ENCODE measurements at places on chromosomes 4 and X.

GRCh38 chrX:120514236-120514635 is 45.1 kb upstream of the LAMP2 start:
- DNase-seq, result no peak

DNA sequence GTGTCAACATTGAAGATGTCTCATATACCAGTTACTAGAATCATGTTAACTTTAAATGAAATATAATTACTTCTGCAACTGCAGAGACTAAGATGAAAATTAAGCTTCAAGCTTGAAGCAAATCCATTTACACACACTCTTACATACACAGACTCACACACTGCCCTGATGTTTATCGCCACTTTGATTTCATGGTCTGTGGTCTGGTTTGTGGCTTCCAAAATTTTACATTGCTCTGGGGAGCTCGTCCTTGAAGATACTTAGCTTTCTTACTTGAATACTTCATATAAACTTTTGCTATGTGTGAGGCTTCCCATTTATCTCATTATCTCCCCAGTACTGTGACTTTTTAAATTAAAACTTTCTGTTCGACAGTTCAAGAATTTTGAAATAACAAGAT is 35.8 kb downstream of the ARHGEF38 start:
- DNase-seq, result no peak

DNA sequence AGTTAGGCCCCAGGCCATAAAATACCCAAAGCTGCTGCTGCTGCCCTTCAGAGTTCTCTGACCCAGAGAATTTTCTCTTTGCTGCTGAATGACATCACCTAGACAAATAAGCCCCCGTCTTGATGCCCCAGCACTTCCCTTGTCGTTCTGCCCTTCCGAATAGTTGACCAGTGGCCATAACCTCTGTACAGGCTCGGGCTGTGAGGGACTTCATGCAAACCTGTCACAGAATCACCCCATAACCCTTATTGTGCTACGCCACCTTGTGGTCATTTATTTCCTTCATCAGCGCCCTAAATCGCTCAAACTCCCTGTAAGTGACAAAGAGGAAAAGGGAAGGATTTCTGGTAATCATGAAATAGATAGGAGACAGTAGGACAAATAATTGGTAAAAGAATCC is 18.8 kb downstream of the SPACA5 start:
- no peak for DNase-seq

DNA sequence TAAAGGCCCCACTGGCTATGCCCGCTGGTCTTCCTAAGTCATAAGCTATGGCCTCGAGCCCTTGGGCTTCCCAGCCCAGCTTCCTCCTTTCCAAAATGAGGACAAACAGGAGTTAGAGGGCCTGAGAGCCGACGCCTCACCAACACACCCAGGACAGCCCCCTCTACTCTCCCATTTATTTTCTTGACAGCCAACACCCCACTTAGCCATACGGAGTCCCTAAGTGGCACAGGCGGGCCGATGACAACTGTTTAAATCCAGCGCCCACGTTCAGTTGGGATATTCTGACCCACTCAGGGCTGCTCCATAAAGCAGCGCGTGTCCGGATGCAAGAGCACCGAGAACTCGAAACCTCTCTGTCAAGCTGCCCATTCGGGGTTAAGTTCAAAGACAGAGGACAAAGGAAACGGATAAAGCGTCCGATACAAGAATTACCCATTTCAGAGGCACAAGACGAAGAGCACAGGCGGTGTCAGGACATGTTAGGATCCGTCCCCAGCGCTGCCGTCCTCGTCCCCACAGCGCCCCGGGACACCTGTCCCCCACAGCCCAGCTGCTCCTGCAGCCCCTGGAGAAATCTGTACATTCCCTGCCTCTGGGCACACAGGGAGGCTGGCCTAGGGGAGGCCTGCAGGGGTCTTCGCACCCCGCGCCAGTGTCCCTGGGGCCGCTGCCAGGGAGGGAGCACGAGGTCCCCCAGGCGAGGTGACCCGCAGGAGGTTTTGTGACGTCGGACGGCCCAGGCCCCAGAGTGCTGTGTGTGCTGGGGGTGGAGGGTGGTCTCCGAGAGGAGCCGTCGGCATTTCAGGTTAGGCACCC is 1.2 kb downstream of the PRKX start:
- DNase-seq, result no peak

- no peak for DNase-seq
Observed at GRCh38 chr4:159673221-159673620, 570.3 kb downstream of the RAPGEF2 start.

- no peak for DNase-seq
Observed at GRCh38 chrX:134161162-134161561, 75.8 kb upstream of the CCDC160 start.

DNA sequence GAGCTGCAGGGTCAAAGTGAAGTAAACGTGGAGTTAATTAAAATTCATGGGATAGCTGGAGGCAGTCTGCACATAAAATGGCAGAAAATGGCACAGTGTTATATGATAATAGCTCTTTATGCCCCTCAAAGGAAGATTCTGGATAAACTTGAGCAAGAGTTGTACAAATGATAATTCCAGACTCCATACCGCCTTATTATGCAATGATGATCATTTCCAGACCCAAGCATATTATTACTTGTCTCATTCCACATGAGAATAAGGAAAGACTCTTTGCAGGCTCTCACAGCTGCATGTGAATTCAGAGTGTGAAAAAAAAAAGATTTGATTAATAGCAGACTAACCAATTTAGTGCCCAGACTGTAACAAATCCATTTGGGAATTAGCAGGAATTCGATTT is 105.4 kb downstream of the STK32B start:
- DNase-seq, result no peak

Data from esophagus squamous epithelium (tissue), 5 donors.